Fibroblast of skin of abdomen (primary cell): ENCODE measurements at places on chromosomes 4 and X.

- peak; percentile 12 for DNase-seq
Measured at GRCh38 chr4:125041372-125041930, 273.3 kb upstream of the FAT4 start.

DNA sequence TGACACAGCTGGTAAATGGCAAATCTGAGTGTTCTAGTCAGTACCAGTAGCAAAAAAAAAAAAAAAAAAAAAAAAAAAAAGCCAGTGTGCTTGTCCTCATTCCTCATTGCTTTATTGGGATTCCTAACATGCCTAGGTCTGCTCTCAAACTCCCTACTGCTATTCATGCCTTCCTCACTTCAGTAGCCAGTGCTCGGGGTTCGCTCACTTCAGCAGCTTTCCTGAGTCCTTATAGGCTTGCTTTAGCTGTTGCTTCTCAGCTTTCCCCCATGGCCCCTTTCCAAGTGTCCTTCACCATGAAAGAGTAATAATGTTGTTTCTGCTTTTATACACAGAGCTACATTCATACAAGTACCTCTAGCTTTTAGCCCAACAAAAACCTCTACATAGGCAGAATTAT, 30.8 kb downstream of the SLITRK2 start:
- no peak for DNase-seq

GRCh38 chr4:120291541-120291940, 224.9 kb upstream of the MAD2L1 start:
- no peak for DNase-seq

- DNase-seq, result peak; percentile 56
Measured at GRCh38 chr4:76737180-76737579, 160.8 kb downstream of the SOWAHB start.

DNA sequence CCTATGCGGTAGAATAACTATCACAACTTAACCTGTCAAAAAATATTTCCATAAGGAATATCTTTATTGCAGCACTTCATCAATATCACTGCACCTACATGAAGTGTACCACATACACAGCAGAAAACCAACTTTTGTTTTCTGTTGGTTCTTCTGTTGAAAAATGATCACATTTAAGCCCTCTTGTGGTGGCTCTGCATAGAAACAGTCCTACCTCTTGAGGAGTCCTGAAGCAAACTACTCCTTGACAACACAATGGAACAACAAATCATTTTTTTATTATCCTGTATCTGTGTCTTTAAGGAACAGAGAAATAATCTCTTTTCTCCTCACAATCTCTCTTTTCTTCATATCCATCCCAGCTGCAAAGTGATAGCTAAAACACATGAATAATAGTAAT, 39.8 kb upstream of the ATOH1 start:
- no peak for DNase-seq

DNA sequence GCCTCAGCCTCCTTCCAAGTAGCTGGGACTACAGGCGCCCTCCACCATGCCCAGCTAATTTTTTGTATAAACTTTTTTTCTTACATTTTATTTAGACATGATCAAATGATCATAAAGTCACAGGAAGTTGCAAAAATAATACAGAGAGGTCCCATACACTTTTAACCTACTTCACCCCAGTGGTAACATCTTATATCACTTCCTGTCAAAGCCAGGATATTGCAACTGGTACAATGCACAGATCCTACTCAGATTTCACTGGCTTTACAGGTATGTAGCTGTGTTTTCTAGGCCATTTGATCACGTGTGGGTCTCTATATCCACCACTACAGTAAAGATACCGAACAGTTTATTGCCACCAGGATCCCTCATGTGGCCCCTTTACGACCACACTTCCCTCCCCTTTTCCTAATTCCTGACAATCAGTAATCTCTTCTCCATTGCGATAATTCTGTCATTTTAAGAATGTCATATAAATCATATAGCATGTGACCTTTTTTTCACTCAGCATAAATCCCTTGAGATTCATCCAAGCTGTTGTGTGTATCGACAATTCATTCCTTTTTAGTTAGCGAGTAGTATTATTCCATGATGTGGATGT, 18.0 kb downstream of the RPS6KA3 start:
- DNase-seq, result no peak

DNA sequence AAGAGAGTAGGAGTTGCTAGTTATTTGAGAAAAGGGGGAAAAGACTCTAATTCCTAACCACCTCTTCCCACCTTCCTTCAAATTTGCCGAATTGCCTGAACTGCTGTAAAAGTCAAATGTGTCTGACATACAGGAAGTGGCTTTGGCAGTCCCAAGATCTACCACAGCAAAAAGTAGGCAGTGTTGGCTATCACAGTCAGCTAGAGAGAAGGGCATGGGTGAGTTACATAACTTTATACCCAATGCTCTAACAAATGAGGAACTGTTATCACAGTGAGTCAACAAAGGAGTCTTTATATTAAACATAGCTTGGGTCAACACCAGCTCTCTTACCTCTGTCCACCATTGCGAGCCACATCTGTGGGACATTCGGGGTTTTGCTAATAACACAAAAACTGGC, 2.4 kb upstream of the MBNL3 start:
- DNase-seq, result no peak

DNA sequence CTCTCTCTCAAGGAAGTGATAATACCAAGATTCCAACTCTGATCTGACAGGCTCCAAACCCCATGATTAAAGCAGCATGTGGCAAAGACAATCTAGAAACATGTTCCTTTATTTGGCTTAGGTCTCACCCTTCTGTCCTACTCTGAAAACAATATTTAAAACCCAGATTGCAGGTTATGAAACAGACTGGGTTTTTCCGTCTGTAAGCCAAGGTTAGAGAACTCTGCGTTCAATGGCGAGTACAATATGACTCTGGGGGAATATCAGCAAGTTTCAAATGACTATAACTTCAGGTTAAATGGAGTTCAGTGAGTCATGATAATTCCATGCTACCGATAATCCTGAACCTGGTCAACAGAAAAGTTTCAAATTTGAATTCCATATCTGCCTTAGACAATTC, 50.8 kb downstream of the ANAPC10 start:
- no peak for DNase-seq

DNA sequence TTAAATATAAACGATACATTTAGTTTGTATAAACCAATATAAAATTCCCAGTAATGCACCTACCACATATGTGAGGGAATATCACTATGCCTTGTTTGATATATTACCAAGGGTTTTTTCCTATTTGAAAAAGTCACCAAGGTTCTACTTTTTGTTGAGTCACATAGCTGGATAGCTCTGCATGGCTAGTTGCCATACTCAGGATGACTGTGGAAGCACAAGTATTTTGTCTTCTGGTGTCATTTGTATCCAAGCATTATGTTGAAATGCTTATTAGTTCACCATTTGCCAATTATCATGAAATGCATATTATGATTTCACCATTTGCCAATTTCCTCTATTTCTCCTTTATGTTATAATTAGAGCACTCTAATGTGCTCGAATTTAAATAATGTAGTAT, 162.7 kb upstream of the TTC29 start:
- peak; percentile 33 for DNase-seq

- peak; percentile 86 for DNase-seq
Measured at GRCh38 chr4:102620697-102621497, 119.7 kb downstream of the NFKB1 start.

DNA sequence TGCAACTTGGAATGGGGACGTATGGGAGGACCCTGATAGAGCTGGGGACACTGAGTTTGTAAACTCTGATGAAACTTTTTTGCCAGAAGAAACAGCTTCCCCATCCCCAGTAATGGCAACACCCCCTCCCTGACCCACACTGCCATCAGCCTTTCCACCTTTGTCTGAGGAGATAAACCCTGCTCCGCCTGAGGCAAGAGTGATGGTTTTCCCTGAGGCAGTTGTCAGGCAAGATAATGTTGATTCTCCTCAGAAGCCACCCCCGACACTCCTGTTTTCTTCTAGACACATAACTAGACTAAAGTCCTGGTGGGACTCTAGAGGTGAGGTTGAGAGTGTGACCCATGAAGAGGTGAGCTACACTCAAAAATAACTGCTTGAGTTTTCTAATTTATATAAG, 71.9 kb upstream of the STK26 start:
- no peak for DNase-seq

DNA sequence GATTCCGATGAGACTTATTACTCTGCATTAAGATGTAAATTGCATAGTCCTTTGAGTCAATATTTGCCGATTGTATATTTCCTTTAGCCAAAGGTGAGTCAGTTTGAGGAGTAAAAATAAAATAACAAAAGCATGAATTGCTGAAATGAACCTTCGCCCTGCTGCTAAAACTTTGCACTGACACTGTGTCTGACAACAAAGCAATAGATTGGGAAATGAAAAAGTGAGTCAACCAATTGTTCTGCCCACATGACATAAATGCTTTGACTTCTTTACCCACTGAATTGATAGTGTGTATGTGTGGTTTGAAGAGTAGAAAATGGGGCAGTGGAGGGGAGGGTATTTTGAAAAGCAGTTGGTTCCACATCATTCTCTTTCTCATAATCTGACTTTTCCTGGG, 88.4 kb upstream of the AFF2 start:
- DNase-seq, result no peak

DNA sequence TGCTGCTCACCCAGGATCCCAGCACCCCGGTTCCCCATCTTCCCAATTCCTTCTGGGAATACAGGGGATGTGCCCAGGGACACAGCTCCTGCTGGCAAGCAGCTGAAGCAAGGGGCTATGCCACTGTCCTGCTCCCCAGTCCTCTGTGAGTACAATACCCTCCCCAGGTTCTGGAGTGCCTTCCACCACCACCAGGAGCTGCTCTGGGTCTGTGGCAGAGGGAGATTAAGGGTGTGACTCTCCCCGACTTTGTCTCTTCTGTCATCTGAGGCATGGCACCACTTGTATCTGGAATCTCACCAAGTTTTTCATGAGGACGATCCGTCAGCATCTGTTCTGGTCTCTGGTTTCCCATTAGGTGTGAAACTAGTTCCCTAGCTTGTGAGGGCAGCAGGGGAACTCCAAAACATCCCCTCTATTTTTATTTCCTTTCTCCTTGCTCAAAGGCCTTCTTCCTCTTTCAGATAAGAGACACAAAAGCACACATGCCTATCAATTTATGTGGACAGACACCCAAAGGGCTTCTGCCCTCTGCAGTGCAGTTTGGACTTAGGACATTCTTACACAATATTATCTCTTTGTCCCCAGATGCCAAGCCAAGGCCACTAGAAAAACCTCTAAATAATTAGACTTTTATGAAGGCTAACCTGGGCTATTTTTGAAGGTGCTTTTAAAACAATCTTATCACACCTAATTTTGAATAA, 26.8 kb downstream of the MGST2 start:
- DNase-seq, result no peak

GRCh38 chrX:72255445-72255844, 16.6 kb upstream of the ERCC6L start:
- DNase-seq, result no peak

- no peak for DNase-seq
Measured at GRCh38 chr4:90187148-90187884, 60.1 kb downstream of the CCSER1 start.

GRCh38 chr4:95293014-95293413, 255.8 kb downstream of the UNC5C start:
- DNase-seq, result no peak

GRCh38 chr4:11376571-11376970, 52.1 kb downstream of the HS3ST1 start:
- DNase-seq, result no peak

DNA sequence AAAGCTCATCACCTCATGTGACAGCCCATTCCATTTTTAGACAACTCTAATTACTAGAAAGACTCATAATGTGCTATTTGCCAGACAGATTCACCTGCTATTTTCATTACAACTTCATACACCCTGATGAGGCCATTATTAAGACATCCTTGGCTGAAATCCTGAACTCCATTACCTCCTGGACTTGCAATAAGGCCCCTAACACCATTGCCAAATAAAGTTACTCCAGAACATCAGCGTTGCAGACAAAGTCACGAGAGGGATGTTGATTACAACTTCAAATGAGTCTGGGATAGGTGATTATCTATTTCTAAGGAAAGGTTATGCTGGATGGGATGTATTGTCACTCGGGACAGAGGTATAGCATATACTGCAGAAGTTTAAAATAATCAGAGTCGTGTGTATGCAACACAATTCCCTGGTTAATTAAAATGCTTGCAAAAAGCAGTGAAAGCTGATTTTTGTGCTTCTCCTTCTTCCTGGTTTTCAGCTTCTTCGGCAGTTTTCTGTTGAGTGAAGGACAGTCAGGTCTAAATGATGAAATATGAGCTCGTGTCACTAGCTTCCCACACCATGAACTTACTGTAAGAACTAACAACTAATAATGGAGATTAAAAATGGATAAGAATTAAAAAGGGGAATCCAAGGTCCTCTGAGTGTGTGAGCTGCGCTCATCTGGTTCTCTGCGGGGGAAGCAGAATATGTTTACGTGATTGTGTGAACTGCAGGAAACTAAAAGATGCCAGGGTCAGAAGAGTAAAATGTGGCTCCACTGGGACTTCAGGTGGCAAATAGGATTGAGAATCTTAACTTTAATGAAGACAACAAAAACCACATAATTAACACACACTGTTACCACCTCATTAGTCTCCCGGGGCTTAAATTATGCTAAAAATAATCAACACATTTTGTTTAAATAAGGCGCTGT, 17.6 kb upstream of the SOD3 start:
- DNase-seq, result no peak

DNA sequence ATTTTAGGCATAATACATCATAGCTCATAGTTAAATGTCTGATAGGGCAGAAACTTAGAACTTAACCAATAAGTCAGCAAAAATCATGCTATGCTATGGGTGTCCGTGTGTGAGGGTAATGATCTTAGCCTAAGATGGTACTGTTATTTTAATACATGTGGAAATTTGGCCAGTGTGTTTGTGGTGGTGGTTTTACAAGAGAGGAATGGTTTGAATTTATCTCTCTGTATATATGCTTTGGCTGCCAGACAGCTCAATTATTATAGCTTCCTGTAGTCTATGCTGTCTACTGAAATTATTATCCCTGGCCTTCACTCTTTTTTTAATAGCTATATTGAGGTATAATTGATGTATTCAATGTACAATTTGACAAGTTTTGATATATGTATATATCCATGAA, 21.3 kb downstream of the ZNF330 start:
- DNase-seq, result peak; percentile 39

GRCh38 chr4:108171339-108172230, 2.9 kb upstream of the LEF1 start:
- no peak for DNase-seq

DNA sequence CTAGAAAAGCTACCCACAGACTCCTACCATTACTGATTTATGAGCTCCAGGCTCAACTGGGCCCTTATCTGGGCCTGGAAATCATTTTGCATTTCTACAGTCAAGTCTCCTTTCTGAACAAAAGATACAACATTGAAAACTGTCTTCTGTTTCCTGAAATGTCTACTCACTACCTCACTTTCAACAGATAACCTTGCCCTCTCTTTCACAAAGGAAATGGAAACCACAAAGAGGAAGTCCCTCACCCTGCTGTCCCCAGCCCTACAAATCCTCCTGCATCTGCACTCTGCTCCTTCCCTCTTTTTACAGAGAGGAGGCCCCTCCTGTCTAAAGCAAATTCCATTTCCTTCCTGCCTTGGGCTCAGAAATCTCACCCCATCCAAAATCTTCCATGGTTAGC, 24.8 kb upstream of the CYBB start:
- DNase-seq, result no peak
